ENCODE measurements at places on chromosomes 3 and 15.

DNA sequence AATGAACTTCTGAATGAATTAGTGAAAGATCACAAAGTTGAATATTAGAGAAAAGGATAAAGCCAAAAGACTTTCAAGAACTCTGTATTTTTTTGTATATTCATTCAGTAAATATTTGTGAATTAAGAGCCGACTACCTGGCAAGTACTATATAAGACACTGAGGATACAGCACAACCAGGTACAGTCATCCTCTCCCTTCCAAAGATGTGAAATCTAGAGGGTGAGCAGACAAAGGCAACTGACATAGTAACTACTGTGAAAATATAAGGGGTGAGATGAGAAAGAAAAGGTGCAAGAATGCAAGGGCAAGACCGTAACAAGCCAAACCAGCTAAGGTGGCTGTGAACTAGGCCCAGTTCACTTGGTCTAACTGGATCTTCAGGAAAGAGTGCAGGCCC is 974.6 kb upstream of the CFAP20DC start:
- H3K36me3 ChIP-seq: no peaks in the 10 kb centered on the region
- peak overlapping the region; percentile 61 for H3K27ac ChIP-seq
- H3K4me1 ChIP-seq: peaks cover 59% of the 10 kb centered on the region
- DNase-seq: no peak
- no peak overlapping the region for H3K4me3 ChIP-seq

DNA sequence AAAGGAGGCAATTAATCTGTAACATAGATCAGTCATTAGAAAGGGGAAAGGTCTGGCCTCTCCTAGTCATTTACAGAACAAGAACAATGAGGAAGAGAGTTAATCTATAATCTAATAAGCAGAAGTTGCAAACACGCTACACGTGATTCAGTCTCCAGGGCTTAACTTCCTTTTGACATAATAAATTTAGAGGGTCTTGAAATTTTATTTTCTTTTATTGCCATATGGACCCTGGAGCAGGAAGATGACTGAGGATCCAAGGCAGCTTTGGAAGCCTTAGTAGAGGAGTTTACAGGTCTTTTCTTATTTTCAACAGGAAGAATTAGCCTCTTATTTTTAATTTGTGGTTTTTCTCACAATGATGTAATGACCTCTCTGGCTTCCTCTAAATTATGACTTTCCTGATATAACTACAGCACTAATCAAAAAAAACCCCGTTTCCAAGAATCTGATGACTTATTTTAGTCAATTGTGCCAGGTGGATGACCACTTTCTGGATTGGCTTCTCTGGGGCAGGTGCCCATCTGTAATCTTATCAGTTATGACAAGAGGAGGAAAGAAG is 32.2 kb downstream of the ADGRG7 start:
- H3K4me3 ChIP-seq: no peak overlapping the region
- no peaks in the 10 kb centered on the region for H3K36me3 ChIP-seq
- H3K27ac ChIP-seq: no peak overlapping the region

GRCh38 chr15:80970018-80970657 is 19.5 kb downstream of the MESD start:
- no peaks in the 10 kb centered on the region for H3K36me3 ChIP-seq
- no peak overlapping the region for H3K4me3 ChIP-seq
- H3K4me1 ChIP-seq: no peaks in the 10 kb centered on the region
- H3K27me3 ChIP-seq: no peaks in the 10 kb centered on the region
- DNase-seq: peak; percentile 64

DNA sequence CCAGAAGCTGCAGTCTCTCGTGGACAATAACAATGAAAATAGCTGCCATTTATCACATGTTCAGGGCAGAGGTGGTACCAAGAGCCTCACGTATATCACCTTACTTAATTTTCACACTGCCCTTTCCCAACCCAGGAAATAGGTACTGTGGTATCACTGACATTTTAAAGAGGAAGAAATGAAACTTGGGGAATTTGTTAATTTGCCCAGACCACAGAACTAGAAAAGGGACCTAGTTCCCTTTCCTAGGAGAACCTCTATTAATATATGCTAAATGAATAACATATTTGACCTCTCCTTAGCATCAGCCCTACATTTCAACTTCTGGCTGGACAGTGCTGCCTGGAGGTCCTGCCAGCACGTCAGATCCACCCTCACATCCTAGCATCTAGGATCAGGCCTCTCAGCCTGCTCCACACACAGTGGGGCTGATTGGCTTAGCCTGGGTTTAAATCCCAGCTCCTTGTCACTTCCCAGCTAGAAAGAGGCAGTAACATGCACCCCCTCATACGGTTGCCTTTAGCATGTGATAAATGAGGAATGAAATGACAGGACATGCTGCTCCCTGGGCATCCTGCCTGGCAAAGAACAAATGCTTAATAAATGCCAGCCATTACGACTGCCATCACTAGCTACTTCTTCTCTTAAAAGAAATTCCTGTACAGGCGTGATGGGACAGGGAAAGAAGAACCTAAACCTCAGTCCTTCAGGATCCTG is 95.1 kb upstream of the TNFAIP8L3 start:
- H3K4me1 ChIP-seq: no peaks in the 10 kb centered on the region
- H3K4me3 ChIP-seq: no peak overlapping the region
- no peaks in the 10 kb centered on the region for H3K36me3 ChIP-seq

DNA sequence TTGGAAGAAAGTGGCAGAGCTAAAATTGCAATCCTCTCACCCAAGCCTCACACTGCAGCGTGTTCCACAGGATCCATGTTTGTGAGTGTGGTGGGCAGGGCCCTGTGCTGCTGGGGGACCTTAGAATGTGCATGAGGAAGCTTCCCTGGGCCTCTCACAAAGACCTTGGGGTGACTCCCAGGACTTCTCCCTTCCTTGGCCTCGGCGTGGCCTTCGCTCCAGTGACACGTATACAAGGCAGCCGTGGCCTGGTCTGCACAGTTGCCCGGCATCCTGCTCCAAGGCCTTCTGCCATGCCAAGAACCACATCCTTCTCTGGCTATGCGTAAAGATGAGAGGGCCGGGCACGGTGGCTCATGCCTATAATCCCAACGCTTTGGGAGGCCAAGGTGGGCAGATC is 196.4 kb downstream of the UACA start:
- no peak overlapping the region for H3K27ac ChIP-seq
- H3K27me3 ChIP-seq: no peaks in the 10 kb centered on the region
- H3K36me3 ChIP-seq: no peaks in the 10 kb centered on the region
- DNase-seq: no peak
- H3K4me1 ChIP-seq: no peaks in the 10 kb centered on the region

GRCh38 chr15:89876396-89877082 is 17.3 kb downstream of the AP3S2 start:
- no peak overlapping the region for H3K4me3 ChIP-seq
- no peak for DNase-seq
- H3K27me3 ChIP-seq: no peaks in the 10 kb centered on the region
- no peak overlapping the region for H3K27ac ChIP-seq
- peaks cover 5% of the 10 kb centered on the region for H3K36me3 ChIP-seq

GRCh38 chr3:125245521-125245920 is 33.0 kb upstream of the SLC12A8 start:
- no peak for DNase-seq
- H3K27ac ChIP-seq: no peak overlapping the region
- H3K27me3 ChIP-seq: no peaks in the 10 kb centered on the region
- H3K4me3 ChIP-seq: no peak overlapping the region
- no peaks in the 10 kb centered on the region for H3K36me3 ChIP-seq
- H3K4me1 ChIP-seq: no peaks in the 10 kb centered on the region

GRCh38 chr3:21260507-21260906 is 490.5 kb downstream of the ZNF385D start:
- H3K27ac ChIP-seq: no peak overlapping the region
- DNase-seq: no peak
- H3K27me3 ChIP-seq: no peaks in the 10 kb centered on the region

DNA sequence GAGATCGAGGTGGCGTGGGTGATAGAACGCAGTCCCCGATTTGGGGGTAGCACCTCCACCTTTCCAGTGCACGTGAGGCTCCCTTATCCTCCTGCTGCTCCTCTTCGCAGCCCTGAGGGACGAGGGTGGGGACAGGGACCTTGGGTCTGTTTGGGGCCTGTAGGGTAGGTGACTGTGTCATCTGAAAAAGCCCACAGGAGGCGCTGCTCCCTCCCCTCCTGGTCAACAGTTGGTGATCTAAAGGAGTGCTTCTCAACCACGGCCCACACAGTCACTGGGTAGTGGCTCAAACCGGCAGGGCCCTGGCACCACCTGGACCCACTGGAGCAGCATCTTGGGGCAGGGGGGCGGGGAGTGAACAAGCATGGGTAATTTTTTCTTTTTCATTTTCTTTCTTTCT is 7.1 kb downstream of the LRRK1 start:
- no peaks in the 10 kb centered on the region for H3K36me3 ChIP-seq
- no peak overlapping the region for H3K27ac ChIP-seq
- no peak for DNase-seq
- no peaks in the 10 kb centered on the region for H3K27me3 ChIP-seq

GRCh38 chr3:71903112-71903495 is 118.2 kb upstream of the PROK2 start:
- H3K4me3 ChIP-seq: no peak overlapping the region
- no peaks in the 10 kb centered on the region for H3K36me3 ChIP-seq
- no peaks in the 10 kb centered on the region for H3K4me1 ChIP-seq
- no peaks in the 10 kb centered on the region for H3K27me3 ChIP-seq
- no peak for DNase-seq

- no peaks in the 10 kb centered on the region for H3K27me3 ChIP-seq
- no peak overlapping the region for H3K4me3 ChIP-seq
- H3K36me3 ChIP-seq: no peaks in the 10 kb centered on the region
- H3K27ac ChIP-seq: no peak overlapping the region
- peaks cover 3% of the 10 kb centered on the region for H3K4me1 ChIP-seq
- DNase-seq: no peak
Observed at GRCh38 chr3:94076055-94076454, 13.2 kb downstream of the NSUN3 start.

- H3K4me3 ChIP-seq: no peak overlapping the region
- H3K36me3 ChIP-seq: no peaks in the 10 kb centered on the region
- H3K27me3 ChIP-seq: no peaks in the 10 kb centered on the region
- H3K27ac ChIP-seq: peak overlapping the region; percentile 43
- no peak for DNase-seq
Observed at GRCh38 chr15:44596511-44597010, 59.6 kb downstream of the EIF3J start.

DNA sequence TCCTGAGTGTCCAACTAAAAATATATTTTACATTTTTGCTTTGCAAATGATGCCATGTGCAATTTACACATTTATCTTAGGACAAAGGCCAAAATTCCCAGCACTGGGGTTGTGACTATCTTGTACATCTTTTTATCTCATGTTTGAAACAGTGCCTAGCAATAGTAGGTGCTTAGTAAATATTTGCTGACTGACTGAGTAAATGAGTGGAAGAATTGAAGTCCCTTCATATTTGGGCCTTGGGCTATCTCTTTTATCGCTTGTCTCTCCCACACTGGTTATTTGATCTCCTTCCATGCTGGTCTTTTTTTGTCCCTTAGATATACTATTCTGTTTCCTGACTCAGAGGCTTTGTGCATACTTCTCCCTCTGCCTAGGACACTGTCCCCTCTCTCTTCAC is 213.1 kb upstream of the GOLGA6L4 start:
- H3K4me3 ChIP-seq: no peak overlapping the region
- no peak overlapping the region for H3K27ac ChIP-seq
- DNase-seq: no peak

- no peaks in the 10 kb centered on the region for H3K4me1 ChIP-seq
- H3K27ac ChIP-seq: no peak overlapping the region
- no peak for DNase-seq
- no peaks in the 10 kb centered on the region for H3K36me3 ChIP-seq
- H3K4me3 ChIP-seq: no peak overlapping the region
Observed at GRCh38 chr15:27219636-27220035, 248.7 kb downstream of the GABRG3 start.

DNA sequence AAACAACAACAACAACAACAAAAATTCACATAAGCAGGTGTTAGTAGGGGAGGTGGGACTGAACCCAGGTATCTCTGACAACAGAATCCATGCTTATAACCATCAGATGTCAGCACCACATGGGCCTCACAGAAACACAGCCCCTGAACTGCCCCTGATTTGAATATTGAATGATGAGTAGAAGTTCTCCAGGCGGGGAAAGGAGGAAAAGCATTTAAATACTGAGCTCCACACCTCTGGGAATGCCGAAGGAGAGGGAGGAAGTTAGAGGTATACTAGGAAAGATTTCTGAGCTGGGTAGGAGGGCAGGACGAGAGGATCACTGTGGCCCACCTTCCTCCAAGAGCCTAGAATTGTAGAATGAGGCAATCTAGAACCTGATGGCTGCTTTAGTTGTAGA is 31.9 kb upstream of the EIF4A2 start:
- no peak for DNase-seq

- no peak for DNase-seq
- no peaks in the 10 kb centered on the region for H3K27me3 ChIP-seq
- no peaks in the 10 kb centered on the region for H3K4me1 ChIP-seq
- no peak overlapping the region for H3K27ac ChIP-seq
- H3K36me3 ChIP-seq: no peaks in the 10 kb centered on the region
Observed at GRCh38 chr15:100439514-100439913, 89.2 kb downstream of the CERS3 start.

GRCh38 chr3:56368846-56369245 is 99.4 kb downstream of the ERC2 start:
- no peaks in the 10 kb centered on the region for H3K4me1 ChIP-seq
- H3K27ac ChIP-seq: no peak overlapping the region
- no peaks in the 10 kb centered on the region for H3K36me3 ChIP-seq
- no peaks in the 10 kb centered on the region for H3K27me3 ChIP-seq

GRCh38 chr3:150370999-150371398 is 37.1 kb upstream of the TSC22D2 start:
- no peaks in the 10 kb centered on the region for H3K4me1 ChIP-seq
- H3K27me3 ChIP-seq: no peaks in the 10 kb centered on the region
- H3K4me3 ChIP-seq: no peak overlapping the region

- no peaks in the 10 kb centered on the region for H3K36me3 ChIP-seq
- no peak overlapping the region for H3K27ac ChIP-seq
- DNase-seq: no peak
- no peaks in the 10 kb centered on the region for H3K27me3 ChIP-seq
- H3K4me1 ChIP-seq: peaks cover 8% of the 10 kb centered on the region
Observed at GRCh38 chr3:197008436-197009209, 21.0 kb downstream of the MELTF start.

- no peak overlapping the region for H3K4me3 ChIP-seq
- no peaks in the 10 kb centered on the region for H3K27me3 ChIP-seq
- DNase-seq: no peak
Observed at GRCh38 chr3:107356706-107357105, 20.5 kb upstream of the CCDC54 start.

DNA sequence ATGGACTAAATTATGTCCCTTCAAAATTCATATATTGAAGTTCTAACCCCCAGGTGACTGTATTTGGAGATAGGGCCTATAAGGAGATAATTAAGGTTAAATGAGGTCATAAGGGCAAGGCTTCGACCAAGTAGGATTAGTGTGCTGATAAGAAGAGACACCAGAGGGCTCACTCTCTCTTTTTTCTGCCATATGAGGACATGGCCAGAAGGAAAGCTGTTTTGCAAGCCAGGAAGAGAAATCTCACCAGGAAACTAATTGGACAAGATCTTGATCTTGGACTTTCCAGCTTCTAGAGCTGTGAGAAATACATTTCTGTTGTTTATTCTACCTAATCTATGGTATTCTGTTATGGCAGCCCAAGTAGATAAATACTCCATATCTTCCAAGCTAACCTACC is 503.6 kb upstream of the NAALADL2 start:
- no peaks in the 10 kb centered on the region for H3K27me3 ChIP-seq
- H3K36me3 ChIP-seq: no peaks in the 10 kb centered on the region

Data from naive thymus-derived CD4-positive, alpha-beta T cell (primary cell).